Posterior cingulate gyrus (tissue), 11 donors: ENCODE measurements at places on chromosomes 7 and 10.

- DNase-seq: no peak
Measured at GRCh38 chr7:38411404-38411803, 138.0 kb upstream of the TARP start.

DNA sequence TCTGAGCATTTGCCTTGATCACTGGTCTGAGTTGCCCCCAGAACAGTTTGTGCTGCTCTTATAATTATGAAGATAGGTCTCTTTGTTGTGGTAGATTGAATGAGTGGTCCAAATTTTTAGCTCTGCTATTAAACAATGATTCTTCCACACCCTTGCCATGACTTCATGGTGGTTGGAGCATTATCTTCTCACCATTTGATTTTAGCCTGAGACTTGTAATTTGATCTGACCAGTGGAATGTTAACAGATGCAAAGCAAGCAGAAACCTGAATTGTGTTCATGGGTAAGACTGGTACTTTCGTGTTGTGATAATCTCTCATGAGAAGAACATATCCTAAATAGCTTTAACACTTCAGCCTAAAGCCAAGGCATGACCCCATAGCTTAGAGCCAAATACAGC lies 139.1 kb downstream of the TFPI2 start:
- no peak for DNase-seq

GRCh38 chr10:84452003-84452402 lies 123.6 kb downstream of the CCSER2 start:
- DNase-seq: no peak

- DNase-seq: no peak
Measured at GRCh38 chr7:131501930-131502685, 54.3 kb downstream of the PODXL start.

GRCh38 chr7:139876622-139877283 lies 47.7 kb downstream of the TBXAS1 start:
- no peak for DNase-seq

- DNase-seq: no peak
Measured at GRCh38 chr7:91324663-91325062, 60.4 kb downstream of the FZD1 start.

- no peak for DNase-seq
Measured at GRCh38 chr7:32298408-32299132, 191.6 kb downstream of the LSM5 start.

GRCh38 chr10:14660831-14661230 lies 113.9 kb downstream of the FAM107B start:
- no peak for DNase-seq

DNA sequence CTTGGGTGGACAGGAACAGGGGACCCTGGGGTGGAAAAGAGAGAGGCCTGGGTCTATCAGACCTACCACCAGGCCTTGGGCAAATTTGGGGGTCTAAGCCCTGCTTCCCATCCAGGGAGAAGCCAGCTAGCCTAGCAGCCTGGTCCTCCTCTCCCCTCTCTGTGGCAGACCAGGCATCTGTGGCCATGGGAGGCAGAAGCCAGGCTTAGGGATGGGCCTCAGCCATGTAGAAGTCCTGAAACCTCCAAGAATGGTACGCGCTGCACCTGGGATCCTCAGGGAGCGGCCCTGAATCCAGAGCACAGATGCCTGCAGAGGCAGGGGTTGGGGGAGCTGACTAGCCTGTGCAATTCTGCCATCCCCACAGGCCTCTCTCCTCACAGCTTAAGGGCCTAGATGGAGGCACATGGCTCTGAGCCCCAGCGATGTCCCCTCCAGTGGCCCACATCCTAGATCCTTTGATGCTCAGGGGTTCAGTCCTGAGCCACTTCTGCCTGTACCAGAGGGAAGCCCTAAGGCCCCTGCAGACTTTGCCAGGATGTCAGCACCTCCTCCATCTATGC lies 21.2 kb downstream of the GRID1 start:
- DNase-seq: no peak

DNA sequence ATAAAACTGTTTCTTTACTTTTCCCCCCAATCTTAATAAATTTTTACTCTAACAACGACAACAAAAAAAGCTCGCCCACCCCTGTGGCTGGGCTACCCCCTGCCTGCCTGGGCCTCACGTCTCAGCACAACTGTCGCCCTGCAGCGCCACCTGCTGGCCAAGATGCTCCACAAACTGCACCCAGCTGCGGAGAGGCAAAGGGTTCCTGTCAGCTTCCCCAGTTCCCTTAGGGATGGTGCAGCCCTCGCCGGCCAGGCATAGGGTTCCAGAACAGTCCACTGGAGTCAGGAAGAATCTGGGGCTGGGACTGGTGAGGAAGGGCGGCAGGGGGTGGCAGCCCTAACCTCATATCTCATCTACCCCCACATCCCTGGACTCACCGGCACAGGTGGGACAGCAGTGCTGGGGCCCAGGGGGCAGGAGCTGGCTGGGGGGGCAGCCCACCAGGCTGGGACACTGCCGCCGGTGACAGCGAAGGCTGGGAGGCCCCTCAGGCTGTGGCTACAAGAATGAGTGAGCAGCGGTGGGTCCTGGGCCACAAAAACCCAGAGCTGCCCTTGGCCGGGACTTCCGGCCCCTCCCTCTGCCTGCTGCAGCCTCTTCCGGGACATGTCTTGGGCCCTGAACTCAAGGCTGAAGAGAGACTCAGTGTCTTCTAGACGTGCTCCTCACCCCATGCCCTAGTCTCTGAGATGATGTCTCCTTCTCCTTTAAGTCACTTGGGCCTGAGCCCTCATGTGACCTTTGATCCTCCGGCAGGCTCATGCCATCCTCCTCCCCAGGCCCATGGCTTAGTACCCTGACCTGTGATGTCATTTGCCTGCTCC lies 21.2 kb downstream of the ATP6V1F start:
- peak; percentile 84 for DNase-seq

DNA sequence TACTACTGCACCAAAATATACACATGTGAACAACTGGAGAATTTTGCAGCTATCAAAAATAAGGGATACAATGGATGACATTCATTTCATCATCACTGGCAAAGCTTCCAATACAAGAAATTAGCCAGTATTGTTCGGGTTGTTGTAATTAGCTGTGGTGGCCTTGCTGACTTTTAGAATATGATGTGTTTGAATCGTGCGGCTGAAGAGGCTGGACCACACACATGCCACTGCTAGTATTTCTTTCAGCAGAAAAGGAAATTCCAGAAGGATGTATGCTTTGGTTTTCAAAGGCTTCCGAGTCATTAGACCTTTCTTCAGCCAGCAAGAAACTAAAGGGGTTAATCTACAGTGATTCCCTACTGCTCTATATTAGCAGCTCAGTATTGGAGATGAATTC lies 16.6 kb downstream of the RPP38 start:
- no peak for DNase-seq

- DNase-seq: no peak
Measured at GRCh38 chr10:104639590-104640338, 1.3 kb upstream of the SORCS3 start.

- no peak for DNase-seq
Measured at GRCh38 chr7:100160067-100160466, 1.5 kb upstream of the TRAPPC14 start.

DNA sequence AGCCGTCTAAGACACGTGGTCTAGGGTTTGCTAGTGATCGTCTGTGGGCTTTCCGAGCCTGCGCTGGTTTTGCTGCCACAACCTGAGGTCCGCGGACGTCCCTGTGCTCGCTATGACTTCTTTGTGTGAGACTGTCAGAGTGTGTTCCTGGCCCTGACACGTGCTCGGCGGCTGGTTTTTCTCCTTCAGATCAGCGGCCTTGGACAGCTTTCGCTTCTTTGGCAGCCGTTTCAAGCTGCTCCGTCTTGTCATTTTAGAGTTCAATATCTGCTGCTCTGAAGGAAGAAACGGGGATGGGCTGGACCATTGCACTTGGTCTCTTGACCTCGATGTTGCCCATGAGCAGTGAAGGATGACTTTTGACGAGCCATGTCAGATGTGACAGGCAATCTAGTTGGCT lies 147.3 kb downstream of the MGMT start:
- DNase-seq: no peak

GRCh38 chr7:16260236-16260728 lies 161.1 kb downstream of the CRPPA start:
- DNase-seq: no peak

DNA sequence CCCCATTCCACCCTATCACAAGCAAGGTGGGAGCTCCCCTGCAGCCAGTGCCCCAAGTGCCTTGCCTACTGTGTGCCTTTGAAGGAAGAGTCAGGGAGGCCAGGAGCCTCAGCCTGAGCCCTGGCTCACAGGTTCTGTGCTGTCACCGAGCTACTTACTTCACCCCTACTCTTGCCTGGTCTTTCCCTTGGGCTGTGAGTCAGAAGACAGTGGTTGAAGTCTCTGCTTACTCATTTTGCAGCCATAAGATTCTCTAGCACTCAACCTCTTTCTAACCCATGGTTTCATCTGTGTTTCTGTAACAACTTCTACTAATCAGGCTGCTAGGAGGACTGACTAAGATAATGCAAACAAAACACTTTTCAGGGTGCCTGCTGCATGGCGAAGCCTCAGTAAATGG lies 114.5 kb downstream of the PLCE1 start:
- DNase-seq: no peak

- no peak for DNase-seq
Measured at GRCh38 chr10:102394801-102395399, 605 bp upstream of the NFKB2 start.

DNA sequence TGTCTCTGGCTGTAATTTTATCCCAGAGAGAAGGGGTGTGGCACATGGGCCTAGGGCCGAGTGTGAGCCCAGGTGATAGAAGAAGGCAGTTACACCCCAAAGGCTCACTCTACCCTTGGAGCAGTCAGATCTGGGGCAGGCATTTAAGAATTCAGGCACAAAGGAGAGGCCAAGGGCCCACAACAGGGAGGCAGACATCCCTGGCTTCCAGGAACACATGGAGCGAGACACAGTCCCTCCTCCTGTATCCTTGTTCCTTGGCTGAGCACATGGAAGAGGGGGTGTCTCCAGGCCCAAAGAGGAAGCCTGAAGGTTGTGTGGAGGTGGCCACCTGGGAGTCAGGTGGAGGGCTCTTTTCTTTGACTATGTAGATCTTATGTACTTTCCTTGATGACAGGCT lies 286.2 kb downstream of the RPS24 start:
- DNase-seq: no peak

GRCh38 chr7:141920281-141920680 lies 4.1 kb downstream of the OR9A4 start:
- no peak for DNase-seq

- no peak for DNase-seq
Measured at GRCh38 chr7:18689551-18689950, 194.0 kb downstream of the HDAC9 start.
